Stomach (tissue), 19 donors: ENCODE measurements at places on chromosomes 2 and 18. TPM values are rescaled to one million over a fixed set of nuclear protein-coding genes. Genes with fewer than 3 reads are reported as not detected.
A peak's percentile ranks its signal among the peaks of the same experiment; 100 is the strongest.

DNA sequence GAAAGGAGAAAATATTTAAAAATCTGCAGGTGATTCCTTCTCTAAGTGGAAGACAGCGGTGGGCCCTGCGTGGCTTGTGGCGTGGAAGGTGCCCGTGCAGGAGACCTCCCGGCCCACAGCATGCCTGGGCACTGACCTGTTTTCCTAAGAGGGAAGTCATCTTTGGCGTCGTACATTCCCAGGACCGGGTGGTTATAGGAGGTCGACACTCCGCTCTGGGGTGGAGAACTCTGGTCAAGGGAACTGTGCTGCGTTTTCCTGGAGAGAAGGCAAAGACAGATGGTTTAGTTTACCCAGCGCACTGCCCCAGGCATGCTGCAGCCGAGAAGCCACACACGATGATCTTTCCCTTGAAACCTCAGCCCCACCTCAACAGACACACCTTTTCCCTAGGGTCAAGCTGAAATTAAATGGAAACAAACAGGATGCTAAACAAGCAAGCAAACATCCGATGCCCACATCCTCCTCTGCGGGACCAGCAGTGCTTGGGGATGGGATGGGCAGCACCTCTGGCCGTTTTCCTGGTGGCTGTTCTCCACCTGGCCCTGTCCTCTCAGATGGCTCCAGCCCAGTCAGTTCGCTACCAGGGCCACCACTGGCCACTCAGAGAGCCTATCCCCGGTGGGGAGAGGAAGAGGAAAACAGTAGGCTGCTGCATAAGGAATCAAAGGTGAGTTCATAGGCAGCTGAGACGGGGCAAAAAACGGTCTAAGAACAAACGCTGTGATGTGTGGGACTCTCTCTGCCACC is 244.1 kb downstream of the HDAC4 start:
- peak; percentile 17 for DNase-seq

- peak; percentile 92 for DNase-seq
These were observed 9.4 kb upstream of the CRYBA2 start for GRCh38 chr2:219002395-219003266.

DPYSL5 gene
- not detected for total RNA-seq

MC5R gene
- total RNA-seq, result not detected

DNA sequence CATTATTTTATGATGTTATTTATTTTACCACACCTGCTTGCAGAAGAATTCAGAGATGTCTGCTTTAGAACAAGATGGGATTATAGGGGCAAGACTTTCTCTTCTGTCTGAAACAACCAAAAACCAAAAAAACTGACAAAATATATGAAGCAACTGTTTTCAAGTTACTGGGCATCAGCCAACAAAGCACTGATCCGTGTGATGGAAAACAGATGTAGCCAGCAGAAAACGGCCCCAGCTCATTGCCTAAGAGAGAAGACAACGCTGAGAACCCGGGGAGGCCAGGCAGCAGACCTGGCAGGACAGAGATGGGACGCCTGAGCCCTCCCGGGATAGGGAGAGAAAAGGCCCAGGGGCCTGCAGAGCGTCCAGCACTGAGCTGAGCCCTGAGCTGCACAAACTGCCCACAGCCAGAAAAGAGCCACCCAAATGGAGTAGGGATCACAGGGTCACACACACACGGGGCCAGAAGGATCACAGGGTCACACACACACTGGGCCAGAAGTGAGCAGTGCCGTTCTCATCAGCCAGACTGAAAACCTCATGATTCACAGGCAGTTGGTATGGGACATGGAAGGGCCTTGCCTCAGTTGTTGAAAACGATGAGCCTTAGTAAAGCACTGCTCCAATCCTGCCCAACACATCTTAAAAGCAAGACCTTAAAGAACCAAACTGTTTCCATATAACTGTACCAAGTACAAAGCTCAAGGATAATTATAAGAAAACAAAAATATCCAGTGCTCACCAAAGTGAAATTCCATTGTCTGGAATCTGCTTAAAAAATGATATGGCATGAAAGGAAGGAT is 12.1 kb downstream of the PXDN start:
- peak; percentile 84 for DNase-seq

DNA sequence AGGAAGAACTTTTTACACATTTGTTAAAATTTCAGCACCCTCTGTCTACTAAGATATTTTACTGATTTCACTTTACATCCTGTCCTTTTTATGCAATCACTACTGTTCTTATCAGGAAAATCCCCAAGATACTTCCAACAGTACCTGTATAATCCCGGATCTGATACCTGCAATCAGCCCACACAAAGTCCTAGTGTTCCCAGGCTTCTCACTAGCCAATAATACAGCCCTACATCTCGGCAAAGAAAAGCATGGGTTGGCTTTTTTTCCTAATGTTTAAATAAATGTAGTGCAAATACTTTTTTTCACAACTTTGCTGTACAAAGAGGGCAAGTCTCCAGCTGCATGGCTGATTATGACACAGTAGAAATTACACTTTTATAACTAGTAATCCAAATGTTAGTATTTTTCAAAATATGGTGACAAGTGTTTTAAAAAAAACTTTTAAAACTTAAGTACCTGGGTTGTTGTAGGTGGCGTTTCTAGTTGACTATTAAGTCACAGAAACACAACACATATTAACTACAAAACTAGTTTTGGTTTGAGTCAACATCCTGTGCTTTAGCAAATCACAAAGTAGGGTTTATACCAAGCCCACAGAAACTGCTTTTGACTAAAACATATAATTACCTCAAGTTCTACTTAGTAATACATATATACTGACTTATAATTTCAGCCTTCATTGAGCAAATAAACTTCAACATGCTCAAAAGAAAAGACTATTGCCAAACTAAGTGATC is 19.5 kb downstream of the CNOT11 start:
- DNase-seq, result no peak

LAMA1 gene
- not detected for total RNA-seq

- no peak for DNase-seq
These were observed 136.6 kb downstream of the ACOXL start for GRCh38 chr2:110868971-110869370.

- DNase-seq, result no peak
These were observed 431.5 kb downstream of the DCDC2C start for GRCh38 chr2:4134551-4135550.

- DNase-seq, result no peak
These were observed 49.4 kb downstream of the AQP12A start for GRCh38 chr2:240741091-240741490.

NEU4 gene
- not detected for total RNA-seq

DNA sequence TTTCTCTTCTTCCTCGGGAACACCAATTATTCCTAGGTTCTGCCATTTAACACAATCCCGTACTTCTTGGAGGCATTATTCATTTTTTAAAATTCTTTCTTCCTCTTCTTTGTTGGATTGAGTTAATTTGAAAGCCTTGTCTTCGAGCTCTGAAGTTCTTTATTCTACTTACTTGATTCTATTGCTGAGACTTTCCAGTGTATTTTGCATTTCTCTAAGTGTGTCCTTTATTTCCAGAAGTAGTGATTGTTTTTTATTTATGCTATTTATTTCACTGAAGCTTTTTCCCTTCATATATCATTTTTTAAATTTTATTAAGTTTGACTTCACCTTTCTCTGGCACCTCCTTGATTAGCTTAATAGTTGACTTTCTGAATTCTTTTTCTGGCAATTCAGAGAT is 13.6 kb upstream of the UPP2 start:
- DNase-seq, result no peak

ARHGEF4 gene
- 14.0 TPM for total RNA-seq

KRTCAP3 gene
- total RNA-seq, result 16.5 TPM

POTEC gene
- not detected for total RNA-seq

DNA sequence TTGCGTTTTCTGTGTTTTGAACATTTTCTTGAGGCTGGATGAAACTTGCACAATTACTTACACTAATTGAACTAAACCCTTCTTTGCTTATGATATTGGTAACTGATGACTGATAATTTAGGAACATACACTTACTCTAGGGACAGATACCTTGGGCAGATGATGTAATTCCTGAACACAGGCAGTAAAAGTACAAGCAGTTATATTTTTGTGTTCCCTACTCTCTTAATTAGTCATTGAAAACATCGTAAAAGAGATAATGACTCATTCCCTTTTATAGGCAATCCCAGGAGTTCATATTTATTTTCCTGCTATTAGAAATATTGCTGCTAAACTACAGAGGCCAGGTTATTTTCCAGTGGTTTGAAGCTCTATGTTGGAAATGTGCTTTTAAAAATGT is 46.4 kb downstream of the CCDC85A start:
- no peak for DNase-seq

SERPINB5 gene
- total RNA-seq, result not detected

C18orf32 gene
- total RNA-seq, result 22.3 TPM

- DNase-seq, result no peak
These were observed 28.2 kb upstream of the NARS1 start for GRCh38 chr18:57649556-57650500.

DES gene
- 2,913 TPM for total RNA-seq

GRCh38 chr2:121135168-121135853 is 149.7 kb downstream of the TFCP2L1 start:
- DNase-seq, result no peak

- DNase-seq, result peak; percentile 79
These were observed 19.1 kb upstream of the ARHGAP25 start for GRCh38 chr2:68715353-68716041.

DNA sequence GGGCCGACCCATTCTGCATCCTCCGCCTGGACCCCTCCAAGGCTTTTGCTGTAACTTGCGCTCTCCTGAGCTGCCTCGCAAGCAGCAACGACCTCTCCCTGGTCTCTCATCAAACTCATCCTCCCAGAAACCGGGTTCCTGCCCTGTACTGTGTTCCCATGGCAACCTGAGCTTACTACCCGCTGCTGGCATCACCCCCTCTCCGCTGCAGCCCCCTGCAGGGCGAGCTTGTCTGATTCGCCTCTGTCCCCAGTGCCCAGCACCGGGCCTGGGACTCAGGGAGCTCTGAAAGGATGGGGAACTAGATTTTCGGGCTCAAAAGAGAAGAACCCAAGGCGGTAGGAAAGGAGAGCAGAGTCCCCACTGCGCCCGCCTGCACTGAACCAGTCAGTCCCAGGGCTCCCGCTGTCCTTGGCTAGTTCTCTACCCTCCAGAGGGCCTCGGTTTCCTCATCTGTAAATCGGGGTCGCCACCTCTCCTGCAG is 463 bp downstream of the HS1BP3 start:
- DNase-seq, result peak; percentile 76

DNA sequence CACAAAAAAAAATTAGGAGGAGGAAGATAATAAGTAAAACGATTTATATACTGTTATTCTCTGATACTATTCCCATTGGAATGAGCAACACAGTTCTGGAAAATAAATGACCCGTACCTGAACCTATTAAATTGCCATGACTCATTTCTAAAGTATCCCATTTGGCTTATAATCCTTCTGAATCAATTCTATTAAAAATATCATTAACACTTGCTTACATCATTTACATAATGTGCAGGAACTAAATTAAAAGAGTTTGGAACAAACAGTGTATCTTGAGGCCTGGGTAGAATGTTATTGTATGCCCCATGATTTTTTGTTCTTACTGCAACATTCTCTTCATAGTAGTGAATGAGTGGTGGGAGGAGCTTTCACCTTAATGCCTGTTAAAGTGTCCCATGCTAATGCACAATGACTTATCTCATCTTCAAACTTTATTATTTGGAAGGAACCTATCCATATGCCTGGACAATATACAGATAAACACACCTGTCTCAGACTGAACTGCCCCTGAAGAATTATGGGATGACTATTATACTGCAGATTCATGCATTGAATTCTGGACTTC is 549.9 kb upstream of the ACVR2A start:
- DNase-seq, result no peak

- DNase-seq, result no peak
These were observed 19.5 kb downstream of the WIPF1 start for GRCh38 chr2:174577967-174578589.

FTCDNL1 gene
- 0.58 TPM for total RNA-seq

- no peak for DNase-seq
These were observed 53.1 kb downstream of the NTSR2 start for GRCh38 chr2:11616851-11617415.

SPP2 gene
- total RNA-seq, result 0.73 TPM

- DNase-seq, result peak; percentile 31
These were observed 119.7 kb upstream of the ETAA1 start for GRCh38 chr2:67277450-67277849.

DNA sequence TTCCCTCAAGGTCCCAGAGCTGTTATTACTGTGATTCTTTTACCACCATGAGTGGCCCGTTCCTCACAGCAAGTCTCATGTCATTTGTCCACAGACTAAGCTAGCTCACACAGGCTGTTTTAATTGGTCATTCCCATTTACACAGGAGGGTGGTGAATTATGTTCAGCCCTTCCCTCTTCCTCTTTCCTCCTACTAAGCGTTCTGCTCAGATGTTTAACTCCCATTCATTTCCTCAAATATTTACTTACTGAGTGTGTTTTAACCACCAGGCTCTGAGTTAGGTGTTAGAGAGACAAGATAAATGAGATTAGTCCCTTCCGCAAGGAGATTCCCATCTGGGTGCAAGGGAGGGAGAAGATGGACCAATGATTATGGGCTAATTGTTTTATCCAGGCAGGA is 403.6 kb upstream of the ACVR2A start:
- no peak for DNase-seq

TMEM198 gene
- total RNA-seq, result 0.92 TPM

DNA sequence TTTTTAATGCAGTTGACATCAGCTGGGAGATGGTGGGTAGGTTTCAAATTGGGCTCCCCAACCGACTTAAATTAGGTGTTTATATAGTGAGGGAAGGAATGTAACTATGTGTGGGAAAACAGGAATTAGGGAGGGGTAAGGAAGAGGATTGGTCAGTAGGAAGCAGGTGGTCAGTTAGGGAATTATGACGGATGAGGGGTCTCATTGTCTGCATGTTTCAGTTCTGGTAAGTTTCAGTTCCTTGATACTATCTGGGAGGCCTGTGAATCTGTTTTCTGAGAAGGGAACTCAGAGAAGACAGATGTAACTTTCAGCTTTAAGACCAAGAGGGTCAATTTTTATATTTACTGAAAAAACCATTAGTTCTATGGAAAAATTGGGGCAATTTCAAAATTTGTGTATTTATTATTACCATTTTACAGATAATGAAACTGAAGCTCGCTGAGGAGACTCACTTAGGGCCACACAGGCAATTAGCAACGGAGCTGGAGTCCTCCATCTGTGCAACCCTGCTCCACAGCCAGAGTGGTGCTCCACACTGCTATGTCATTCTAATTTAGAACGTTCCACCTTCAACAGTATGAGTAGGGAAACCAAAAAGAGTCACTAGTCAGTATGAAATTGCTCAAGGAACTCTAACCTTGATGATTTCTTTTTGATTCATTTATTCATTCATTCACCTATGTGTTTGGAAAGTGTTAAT is 36.0 kb upstream of the CCDC195 start:
- DNase-seq, result no peak

DNA sequence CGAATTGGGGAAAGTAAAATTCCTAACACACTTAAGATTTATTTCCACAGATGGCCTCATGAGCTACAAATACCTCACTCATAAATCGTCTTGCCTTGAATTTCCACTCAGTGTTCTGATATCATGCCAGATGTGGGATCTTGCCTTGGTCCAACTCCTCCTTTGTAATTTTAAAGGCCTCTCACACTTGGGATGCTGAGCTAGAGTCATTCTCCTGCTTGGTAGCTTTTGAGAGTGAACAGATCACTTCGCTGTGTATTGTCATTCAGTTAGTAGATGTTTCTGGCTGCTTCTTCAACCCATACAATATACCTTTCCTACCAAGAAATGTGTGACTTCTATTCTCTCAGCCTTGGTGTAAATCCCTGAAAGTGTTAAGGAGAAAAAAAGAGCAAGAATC is 309.2 kb downstream of the NRXN1 start:
- no peak for DNase-seq
